Stimulated activated CD4-positive, alpha-beta T cell treated with anti-CD3 and anti-CD28 coated beads, Interleukin-2, amount 100 ng/mL, for 24 hours (primary cell): ENCODE measurements at places on chromosomes 16 and 17.

GRCh38 chr17:72192800-72193192, 72.0 kb downstream of the SOX9 start:
- DNase-seq, result no peak

- no peak for DNase-seq
These were observed 34.1 kb downstream of the CUEDC1 start for GRCh38 chr17:57920916-57921703.

- DNase-seq, result no peak
These were observed 4.3 kb downstream of the UBE2G1 start for GRCh38 chr17:4362141-4362540.

- peak; percentile 27 for DNase-seq
These were observed 231.5 kb downstream of the MRTFB start for GRCh38 chr16:14302399-14303181.

- DNase-seq, result no peak
These were observed 254.6 kb downstream of the MRTFB start for GRCh38 chr16:14325502-14326401.

- DNase-seq, result no peak
These were observed 13.5 kb downstream of the GSDMB start for GRCh38 chr17:39904990-39905288.

GRCh38 chr17:47695429-47696376, 1.7 kb downstream of the TBKBP1 start:
- no peak for DNase-seq

DNA sequence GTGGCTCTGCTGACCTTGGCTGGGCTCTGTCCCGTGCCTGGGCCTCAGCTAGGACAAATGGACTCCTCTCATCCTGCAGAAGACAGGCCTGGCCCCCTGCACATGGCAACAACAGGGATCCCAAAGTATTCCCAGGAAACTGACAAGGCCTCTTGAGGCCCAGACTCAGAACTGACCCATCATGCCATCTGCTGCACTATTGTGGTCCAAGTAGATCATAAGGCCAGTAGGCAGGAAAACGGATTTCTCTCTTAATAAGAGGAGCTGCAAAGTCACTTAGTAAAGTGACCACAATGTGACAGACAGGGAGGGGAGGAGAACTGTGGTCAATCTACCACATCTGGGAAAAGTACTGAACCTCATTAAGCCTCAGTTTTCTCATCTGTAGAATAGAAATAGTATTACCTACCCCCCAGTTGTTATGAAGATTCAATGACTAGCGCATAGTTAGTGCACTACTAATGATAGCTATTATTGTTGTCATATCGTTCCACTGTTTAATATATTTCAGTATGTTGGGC, 62.1 kb upstream of the TNRC6A start:
- DNase-seq, result no peak

DNA sequence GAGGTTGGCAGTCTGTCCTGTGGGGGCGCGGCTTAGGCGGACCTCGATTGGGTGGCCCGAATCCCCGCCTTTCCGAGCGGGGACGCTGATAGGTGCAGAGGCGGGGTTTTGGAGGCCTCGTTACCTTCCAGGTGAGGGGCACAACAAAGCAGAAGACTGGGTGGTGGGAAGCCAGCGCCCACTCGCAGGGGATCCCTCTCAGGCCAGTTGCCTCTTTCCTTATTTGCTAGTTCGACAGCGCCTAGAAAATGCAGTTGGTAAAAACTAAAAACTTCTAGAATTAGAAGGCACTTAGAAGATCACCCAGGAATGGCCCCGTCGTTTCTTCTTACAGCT, 730 bp downstream of the KAT7 start:
- no peak for DNase-seq

DNA sequence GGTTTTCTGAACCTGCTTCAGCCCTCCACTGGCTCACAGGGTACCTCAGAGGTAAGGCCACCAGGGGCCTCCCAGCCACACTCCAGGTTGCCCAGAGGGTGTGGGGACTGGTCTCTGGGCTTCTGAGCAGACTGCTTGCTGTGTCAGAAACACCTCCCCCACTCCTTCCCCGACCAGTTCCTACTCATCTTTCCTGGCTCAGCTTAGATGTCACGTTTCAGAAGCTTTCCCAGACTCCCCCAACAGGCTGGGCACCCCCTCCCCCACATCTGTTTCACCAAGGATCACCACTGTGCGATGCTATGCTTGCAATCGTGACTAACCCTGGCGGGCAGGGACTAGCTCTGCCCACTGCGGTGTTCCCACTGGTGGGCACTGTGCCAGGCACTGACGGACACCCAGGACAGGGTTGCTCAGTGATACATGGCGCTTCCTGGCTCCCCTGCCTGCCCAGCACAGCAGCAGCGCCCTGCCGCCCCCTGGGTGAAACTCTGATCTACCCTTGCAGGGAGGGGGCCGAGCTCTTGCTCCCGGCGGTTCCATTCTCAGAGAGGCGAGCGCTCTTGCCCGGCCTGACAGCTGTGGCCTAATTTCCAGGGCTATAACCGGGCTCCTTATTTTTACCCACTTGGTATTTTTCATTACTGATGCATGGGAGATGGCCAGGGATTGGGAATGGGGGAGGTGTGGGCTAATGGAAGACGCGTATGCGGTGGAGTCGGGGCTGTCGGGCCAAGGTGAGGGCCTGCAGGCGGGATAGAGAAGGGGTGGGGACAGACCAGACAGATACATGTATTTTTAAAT, 29.4 kb upstream of the MTSS2 start:
- no peak for DNase-seq

DNA sequence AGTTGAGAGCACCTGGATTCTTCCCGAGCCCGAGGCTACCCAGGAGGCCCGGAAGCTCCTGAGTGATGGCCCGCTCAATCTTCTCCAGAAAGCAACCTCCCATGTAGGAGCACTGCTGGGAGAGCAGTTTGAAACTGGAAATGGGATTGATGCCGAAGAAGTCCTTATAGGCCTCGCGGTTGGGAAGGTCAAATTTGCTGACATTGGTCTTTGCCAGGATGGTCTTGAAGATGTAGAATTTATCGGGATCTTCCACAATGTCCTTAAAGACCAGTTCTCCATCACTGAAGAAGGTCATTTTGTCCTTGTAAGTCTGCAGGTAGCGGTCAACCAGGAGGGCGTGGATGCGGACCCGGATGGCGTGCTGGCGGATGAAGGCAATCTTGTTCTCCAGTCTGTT, 49.7 kb downstream of the SRL start:
- no peak for DNase-seq

GRCh38 chr17:28124962-28125361, 82.5 kb downstream of the NLK start:
- DNase-seq, result no peak

DNA sequence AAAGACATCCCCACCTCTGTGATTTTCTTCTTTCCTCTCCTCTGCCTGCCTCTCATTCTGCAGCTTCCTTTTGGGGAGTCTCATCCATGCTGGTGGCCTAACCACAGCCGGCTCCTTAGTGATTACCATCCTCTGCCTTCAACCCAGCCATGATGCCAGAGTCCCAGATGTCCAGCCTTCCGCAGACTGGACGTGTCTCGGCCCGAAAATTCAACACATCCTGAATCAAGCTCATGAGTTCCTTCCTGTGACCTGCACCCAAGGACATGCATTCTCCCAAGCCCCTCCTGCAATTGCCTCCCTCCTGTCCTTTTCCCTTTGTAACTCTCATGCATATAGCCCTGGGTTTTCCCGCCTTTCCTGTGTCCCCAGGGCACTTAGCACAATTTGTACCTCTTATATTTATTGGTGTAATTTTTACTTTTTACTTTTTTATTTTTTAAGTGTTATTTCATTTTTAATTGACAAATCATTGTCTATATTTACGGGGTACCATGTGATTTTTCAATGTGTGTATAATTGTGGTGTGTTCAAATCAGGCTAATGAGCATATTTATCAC, 1.2 kb upstream of the SLC13A5 start:
- no peak for DNase-seq

DNA sequence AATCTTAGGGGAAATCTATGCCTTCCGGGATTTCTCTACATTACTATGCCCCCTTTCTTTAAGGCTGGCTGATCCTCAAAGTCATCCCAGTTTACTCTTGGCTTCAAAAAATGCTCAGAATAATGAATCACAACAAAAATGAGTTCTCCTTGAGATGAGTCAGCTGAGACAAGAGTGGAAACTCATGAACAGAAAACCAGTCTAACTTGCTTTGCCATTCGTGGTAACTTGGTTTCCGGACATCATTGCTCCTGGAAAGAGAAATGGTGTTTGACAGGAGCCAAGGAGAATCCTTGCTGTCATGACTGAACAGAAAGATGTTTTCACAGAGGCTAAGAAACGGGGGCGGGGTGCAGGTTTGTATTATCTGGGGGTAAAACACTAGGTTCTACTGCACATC, 435.6 kb upstream of the DYNLRB2 start:
- DNase-seq, result no peak

- no peak for DNase-seq
These were observed 299.0 kb downstream of the CEP112 start for GRCh38 chr17:65892912-65893377.

- peak; percentile 62 for DNase-seq
These were observed 520 bp downstream of the JPT2 start for GRCh38 chr16:1678500-1679098.

GRCh38 chr17:52159246-52160135, 977 bp upstream of the CA10 start:
- DNase-seq, result no peak

DNA sequence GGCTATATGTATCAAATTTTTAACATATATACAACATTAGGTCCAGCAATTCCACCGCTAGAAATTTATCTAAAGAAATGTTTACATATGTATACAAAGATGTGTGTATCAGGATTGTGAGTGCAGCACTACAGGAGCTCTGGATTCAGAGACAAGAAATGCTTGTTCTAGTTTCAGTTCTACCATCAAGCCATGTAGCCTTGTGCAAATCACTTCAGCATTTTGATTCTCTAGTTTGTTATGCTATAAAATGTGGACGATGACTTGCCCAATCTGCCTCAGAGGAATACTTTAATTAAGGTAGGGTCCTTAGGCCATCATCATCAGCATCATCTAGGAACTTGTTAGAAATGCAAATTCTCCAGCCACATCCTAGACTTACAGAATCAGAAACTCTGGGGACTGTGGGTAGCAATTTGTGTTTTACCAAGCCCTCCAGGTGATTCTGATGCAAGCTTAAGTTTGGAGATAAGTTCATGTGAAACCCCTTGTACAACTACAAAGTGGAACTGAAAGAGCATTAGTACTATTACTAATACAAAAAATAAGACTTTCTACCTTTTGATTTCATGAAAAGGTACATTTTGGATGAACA, 131.2 kb upstream of the CORO6 start:
- DNase-seq, result no peak

DNA sequence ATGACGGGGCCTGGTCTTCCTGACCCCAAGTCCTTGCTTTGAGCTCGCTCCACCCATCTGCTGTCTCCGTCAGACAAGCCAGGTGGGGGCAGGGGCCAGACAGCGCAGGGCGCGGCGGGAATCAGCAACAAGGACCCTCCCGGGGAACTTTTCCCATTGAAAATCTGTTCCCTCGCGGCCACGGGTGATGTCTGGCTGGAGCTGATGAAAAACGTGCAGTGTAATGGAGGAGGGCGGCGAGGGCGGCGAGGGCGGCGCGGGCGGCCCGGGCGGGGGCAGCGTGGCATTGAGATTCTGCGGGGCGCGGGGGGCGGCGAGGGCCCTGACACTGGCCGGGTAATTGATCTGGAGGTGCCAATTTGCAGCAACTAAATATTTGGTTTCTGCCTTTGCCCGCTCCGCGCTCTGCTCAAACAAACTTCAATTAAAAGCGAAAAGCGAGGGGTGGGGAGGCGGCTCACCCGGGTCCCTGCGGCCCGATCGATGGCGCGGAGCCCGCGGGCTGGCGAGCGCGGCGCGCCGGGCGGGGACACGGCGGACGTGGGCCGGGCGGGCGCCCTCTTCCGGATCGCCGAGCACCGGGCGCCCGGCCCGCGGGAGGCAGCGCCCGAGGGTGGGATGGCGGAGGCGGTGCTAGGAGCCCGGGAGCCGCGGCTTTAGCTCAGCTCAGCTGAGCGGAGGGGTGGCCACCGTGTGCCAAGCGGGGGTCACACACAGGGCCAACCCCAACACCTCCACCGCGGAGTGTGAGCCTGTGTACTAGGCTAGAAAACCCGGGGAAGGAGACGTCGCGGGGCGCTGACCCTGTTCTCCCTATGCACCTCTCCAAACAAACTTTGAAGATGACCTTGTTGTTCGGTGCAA, 32.4 kb downstream of the DCAKD start:
- DNase-seq, result peak; percentile 60

GRCh38 chr17:51325471-51325870, 65.1 kb downstream of the UTP18 start:
- no peak for DNase-seq

GRCh38 chr16:67976205-67976604, 4.1 kb downstream of the DPEP3 start:
- no peak for DNase-seq

- DNase-seq, result no peak
These were observed 681.7 kb downstream of the MAF start for GRCh38 chr16:78918805-78919305.

GRCh38 chr17:8125947-8126490, 2.1 kb upstream of the HES7 start:
- DNase-seq, result no peak

- peak; percentile 51 for DNase-seq
These were observed 2.2 kb upstream of the PLEKHH3 start for GRCh38 chr17:42678951-42679491.

DNA sequence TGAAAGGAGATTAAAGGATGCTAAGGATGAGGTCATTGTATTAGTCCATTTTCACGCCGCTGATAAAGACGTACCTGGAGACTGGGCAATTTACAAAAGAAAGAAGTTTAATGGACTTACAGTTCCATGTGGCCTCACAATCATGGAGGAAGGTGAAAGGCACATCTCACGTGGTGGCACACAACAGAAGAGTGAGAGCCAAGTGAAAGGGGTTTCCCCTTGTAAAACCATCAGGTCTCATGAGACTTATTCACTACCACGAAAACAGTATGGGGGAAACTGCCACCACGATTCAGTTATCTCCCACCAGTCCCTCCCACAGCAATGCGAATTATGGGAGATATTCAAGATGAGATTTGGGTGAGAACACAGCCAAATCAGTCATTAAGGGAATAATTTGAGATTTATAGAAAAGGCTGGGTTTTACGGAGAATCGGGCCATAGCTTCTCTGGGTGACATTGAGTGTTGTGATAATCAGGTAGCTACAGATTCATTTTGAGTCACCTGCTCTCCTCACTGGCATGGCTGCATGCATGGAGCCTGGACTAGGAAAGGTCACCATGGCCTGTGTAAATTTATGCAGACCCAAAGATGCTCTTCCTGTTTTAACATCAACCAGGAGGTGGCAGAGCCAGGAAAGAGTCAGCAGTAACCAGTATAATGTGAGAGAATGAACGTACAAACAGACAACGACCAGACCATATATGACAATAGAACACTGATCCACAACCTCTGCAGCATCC, 40.5 kb upstream of the DYNLRB2 start:
- DNase-seq, result peak; percentile 3
